ENCODE measurements at places on chromosomes 1 and 21. TPM values are rescaled to one million over a fixed set of nuclear protein-coding genes. Genes with fewer than 3 reads are reported as not detected.

Gene PAQR7
- 7.2 TPM for total RNA-seq

Gene PPFIA4
- 0.55 TPM for total RNA-seq

Gene DUSP10
- 5.8 TPM for total RNA-seq

Gene PLA2G2D
- not detected for total RNA-seq

Gene KLHDC9
- total RNA-seq, result not detected

Gene SPATA17
- total RNA-seq, result not detected

Gene NVL
- 23.0 TPM for total RNA-seq

Gene FOXD3
- not detected for total RNA-seq

Gene RNF207
- total RNA-seq, result 14.7 TPM

Gene HRNR
- not detected for total RNA-seq

Measured in mesenteric fat pad (tissue), 1 donor.